HL-60 (cell line): ENCODE measurements at places on chromosomes 6 and 20.

DNA sequence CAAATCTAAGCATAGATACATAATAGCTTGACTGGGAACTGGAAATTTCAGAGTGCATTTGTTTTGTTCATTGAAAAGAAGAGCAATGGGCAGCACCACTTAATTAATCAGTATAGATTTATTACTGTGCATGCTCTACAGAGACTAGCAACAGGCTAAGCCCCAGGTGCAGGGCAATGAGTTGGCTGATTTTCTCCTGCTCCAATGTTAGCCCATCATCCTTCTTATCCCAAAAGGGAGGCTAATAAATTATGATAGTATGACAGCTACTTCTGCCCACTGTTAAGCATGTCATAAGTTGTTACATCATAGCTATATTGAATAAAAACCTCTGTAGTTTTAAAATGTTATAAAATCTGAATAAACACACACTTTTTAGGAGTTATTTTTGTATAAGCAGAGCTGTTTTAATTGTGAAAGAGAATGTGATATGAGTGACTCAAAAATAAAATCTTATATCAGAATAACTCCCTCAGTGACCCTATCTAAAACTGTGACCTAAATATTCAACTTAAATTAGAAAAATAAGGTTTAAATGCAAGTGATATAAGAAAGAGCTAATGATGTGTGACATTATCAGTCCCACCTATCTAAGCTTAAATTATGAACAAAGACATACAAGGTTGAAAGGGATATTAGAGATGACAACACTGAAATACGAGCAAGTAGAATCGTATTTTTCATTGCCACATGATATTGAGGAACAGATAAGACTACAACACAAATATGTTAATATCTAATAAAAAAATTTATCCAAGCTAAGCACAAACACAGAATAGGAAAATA lies 967.3 kb upstream of the ADGRB3 start:
- no peak for DNase-seq

GRCh38 chr6:146258206-146258605 lies 229.3 kb downstream of the GRM1 start:
- DNase-seq: no peak

GRCh38 chr20:38715646-38716045 lies 8.6 kb upstream of the SLC32A1 start:
- DNase-seq: no peak

DNA sequence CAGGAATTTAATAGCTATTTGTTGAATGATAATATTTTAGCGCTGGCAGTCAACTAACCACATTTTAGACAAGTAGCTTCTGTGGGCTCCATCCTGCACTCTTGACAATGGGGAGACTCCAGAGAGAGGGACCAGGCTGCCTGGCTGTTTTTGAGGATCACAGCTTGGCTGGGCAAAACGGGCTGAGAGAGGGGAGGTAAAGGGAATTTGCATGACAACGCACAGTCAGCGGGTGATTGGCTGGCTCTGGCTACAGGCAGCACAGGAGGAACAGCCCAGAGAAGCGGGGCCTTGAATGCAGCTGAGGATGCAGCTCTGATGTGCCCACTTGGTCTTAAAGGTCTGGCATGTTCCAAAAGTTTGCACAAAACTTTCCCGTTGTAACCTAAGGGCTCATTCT lies 41.2 kb downstream of the LRFN2 start:
- DNase-seq: no peak

DNA sequence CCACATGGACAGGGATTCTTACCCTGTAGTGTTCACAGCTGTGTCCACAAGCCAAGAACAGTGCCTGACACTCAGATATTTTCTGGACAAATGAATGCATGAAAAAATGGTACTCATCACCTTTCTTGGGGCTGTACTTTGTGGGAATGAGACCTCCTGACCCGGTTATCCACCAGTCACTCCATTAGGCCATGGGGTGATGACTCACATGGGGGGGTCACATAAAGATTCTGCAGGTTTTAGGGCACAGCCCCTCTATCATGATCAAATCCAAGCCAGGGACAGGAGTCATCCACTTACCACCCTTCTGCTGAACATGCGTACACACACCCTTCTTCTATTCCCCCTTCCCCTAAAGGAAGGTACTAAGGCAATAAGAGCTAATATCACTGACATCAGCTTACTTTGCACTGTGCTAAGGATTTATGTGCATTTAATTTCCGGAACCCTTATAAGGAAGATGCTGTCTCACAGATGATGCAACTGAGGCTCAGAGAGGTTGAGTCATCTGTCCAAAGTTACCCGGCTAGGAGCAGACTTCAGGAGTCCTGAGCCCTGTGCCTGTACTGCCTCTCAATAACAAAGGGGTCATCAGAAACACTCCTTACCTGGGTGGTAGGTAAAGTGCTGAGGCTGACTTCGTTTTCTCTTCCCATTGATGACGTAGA lies 107.8 kb downstream of the NFATC2 start:
- peak; percentile 26 for DNase-seq
